ENCODE measurements at places on chromosomes 12 and 14.

DNA sequence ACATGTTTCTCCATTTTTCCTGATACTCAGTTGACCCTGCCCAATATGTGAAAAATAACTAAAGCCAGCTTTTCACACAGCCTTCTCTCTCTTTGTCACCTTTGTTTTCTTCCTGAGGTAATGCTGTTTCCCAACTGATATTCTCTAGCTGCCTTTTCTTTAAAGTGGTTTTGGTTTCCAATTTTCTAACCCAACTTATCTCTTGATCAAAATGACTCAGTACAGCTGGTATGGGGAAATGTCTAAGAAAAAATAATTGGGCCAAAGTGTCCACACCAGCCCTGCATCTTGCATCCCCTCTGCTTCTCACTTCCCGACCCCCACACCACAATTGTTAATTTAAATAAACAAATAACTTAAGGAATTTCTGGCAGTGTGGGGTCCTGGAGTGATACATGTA, 193.8 kb downstream of the SYT1 start:
- DNase-seq: no peak

- no peak for DNase-seq
Measured at GRCh38 chr12:88578276-88579160, 1.8 kb downstream of the KITLG start.

GRCh38 chr14:100031506-100032281, 33.5 kb upstream of the EVL start:
- no peak for DNase-seq

DNA sequence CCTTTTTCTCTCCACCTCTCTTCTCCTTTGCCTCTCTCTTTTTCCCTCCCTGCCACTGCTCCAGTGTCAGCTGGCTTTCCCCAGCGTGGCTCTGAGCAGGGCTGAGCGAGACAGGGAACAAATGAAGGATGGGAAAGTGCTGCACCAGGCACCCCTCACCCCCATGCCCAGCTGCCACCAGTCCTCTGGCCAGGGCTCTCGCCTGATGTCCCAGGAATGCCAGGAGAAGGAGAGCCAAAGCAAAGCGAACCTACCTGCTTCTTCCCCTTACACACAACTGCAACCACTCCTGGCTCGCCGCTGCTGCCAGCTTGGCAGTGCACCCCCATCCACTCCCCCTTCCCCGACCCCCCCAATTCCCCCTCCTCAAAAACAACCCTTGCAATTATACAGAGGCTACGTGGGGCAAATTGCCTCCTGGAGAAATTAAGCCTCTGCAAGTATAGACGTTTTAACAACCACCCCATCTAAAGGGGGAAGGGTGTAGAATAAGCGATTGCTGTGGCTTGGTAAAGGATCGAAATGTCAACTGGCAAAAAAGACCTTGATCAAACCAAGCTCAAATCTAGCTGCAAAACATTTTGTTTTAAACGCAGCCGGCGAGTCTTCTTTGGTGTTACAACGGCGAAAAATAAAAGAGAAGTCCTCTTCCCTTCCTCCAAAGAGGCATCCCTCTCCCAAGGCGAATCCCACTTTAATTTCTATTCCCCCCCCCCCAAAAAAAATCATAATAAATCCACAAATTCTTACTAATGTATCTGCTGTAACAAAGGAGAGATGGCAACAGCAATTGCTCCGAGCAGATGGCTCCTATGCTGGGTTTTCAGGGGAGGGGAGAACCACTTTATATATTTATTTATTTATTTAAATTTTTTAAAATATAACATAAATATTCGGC, 2.9 kb downstream of the BCL11B start:
- DNase-seq: no peak

DNA sequence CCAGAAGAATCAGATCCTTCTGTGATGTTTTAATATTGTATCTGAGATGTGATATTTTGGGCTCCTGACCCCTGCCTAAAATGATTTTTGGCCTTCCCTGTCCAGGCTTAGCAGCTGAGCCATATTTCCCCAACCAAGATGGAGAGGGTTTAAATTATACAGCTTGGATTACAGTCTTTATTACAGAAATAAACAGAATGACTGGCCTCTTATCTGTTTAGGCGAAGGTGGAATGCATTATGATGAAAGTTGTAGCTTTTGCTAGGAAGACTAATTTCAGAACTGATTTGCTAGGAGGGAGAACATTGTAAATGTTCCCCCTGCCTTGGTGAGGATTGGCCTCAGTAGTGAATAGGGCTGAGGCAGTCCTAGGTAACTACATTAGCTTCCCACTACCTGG, 23.3 kb downstream of the BMAL2 start:
- no peak for DNase-seq

GRCh38 chr14:24440606-24441399, 1.8 kb downstream of the SDR39U1 start:
- no peak for DNase-seq

- no peak for DNase-seq
Measured at GRCh38 chr12:46998811-46999368, 80.5 kb upstream of the PCED1B start.

DNA sequence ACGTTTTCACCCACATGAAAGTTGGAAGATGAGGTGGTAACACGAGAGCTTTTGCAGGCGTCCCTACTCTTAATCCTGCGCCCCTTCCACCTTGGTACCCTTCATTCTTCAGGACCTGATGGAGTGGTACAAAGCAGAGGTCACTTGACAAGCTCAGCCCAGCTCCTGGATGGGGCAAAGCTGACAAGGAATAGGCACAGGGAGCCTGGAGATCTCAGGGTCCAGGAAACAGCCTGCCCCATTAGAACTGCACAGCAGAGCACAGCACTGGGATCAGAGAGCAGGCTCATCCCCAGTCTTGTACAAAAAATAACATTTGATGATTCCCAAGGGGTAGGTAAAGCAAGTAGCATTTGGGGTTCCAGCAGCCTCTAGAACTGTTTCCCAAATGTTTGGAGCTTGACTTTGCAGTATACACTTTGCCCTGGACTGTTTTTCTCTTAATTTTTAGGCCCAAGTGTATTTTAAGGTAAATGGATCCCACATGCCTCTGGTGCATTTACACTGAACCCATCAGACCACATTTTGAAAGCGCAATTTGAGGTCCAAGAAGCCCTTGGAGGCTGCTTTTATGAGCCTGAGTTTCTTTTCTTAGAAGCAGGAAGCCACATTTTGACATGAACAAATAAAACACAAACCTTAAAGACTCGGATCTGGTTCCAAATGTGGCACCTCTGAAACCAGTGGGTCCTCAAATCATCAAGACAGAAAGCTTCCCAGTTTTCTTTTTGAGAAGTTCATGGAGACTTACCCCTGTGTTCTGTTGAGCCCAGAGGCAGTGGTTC, 633 bp downstream of the TC2N start:
- DNase-seq: no peak

GRCh38 chr12:73659802-73660201, 877.8 kb upstream of the ATXN7L3B start:
- DNase-seq: no peak

GRCh38 chr12:89863968-89864367, 155.3 kb upstream of the ATP2B1 start:
- no peak for DNase-seq

DNA sequence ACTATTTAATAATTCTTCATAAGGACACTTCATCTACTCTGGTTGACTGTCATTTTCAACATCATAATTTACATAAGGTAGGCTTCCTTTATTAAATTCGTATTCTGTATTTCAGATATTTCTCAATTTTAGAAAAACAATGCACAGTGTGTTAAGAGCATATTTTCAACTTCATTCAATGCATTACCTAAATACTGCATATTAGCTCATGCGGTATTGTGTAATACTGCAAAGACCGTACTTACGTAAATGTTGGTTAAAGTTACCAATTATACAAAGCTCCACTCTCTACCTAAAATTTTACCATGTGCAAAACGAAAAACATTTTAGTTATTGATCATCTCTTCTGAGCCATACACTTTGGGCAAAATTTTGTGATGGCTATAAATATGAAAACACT, 62.8 kb downstream of the EXOC5 start:
- DNase-seq: no peak

- DNase-seq: no peak
Measured at GRCh38 chr14:33163600-33163999, 224.9 kb downstream of the NPAS3 start.

DNA sequence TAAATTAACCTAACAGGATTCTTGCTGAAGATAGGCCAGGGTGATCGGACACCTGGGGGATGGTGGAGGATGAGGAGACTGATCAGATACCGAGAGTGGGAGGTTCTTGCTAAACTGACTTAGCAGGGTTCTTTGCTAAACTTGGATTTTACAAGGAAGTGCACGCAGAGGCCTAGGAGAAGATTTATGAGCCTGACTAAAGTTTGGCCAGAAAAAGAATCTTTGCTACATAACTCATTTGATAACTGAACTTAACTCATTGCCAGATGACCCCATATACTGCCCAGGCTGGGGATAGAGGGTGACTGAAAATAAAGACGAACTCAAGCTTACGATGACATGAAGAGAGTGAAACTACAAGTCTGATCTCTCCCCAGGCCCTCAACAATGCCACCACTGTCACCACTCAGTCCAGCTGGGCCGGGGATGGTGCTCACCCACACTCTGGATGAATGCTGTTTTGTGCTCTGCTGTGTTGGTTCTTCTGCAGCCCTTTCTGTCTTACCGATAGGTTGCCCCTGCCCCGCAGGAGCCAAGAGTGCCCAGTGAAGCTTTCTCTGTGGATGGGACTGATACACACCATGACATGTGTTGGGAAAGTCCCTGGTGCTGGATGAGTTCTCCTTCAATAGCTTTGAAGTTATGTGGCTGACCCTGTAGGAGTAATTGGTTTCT, 29.0 kb downstream of the PPFIBP1 start:
- DNase-seq: no peak

GRCh38 chr14:105059925-105060565, 5.2 kb downstream of the GPR132 start:
- no peak for DNase-seq
